ENCODE measurements at places on chromosomes 6 and 20.

DNA sequence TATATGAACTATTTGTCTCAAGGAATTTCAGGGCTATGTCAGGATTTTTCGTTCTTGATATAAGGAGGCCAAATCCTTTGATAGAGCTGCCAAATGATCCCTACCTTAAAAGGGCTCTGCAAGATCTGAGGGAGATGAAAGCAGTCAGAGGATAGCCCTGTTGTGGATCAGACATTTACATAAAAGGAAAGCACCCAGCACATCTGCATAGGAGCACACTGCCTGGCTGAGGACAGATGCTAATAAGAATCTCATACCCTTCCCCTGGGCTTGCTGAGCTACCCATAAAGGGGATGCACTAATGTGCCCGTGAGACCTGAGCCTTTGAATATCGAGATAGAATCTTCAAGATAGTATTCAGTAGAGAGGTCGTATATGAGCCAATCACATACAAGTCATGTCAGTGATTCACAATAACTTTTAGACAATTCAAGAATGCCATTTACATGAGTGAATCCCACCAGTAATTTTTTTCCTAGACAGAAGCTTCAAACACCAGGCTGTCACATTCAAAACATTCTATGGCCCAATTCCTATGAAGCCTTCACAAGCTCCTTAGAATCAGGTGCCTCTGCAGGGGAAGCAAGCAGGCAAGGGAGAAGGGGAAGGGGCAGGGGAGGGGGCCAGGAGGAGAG is 71.1 kb downstream of the STMND1 start:
- no peak overlapping the region for H3K4me3 ChIP-seq
- no peaks in the 10 kb centered on the region for H3K36me3 ChIP-seq
- no peaks in the 10 kb centered on the region for H3K27me3 ChIP-seq

GRCh38 chr6:134147034-134147533 is 94.7 kb upstream of the SLC2A12 start:
- no peak for DNase-seq
- H3K27me3 ChIP-seq, result peaks cover 11% of the 10 kb centered on the region
- no peak overlapping the region for H3K27ac ChIP-seq
- H3K36me3 ChIP-seq, result no peaks in the 10 kb centered on the region
- H3K4me1 ChIP-seq, result peaks cover 2% of the 10 kb centered on the region
- no peak overlapping the region for H3K4me3 ChIP-seq

DNA sequence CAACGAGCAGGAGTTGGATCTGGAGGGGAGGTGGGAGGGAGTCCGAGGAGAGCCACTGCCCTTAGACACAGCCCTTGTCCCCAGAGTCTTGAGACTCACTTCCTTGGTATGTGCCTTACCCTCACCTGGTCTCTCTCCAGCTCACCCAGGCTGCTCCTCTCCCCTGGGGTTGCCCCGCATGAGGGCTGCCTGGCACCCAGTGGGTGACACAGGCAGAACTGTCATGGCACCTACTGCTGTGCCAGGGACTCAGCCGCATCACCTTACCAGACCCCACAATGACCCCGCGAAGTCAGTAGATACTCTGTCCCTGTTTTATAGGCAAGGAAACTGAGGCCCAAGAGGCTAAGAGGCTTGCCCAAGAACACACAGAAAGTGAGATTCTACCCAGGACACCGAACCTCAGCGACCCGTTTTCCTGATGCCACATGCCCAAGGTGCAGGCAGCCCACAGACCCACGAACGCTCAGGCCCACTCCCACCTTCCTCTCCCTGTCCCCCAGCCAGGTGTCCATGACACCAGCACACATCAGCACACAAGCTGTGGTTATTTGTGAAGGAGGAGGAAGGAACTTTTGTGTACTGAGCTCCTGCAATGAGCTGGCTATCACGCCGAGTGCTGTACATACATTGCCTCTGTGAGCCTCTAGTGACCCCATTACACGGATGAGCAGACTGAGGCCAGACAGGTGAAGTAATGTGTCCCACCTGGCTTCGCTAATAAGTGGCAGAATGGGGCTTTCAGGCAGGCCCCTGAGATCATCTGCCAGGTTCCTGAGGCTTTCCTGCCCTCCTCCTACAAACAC is 168.1 kb downstream of the GRM4 start:
- H3K27me3 ChIP-seq, result peaks cover 39% of the 10 kb centered on the region
- no peak overlapping the region for H3K4me3 ChIP-seq
- H3K27ac ChIP-seq, result no peak overlapping the region
- no peaks in the 10 kb centered on the region for H3K36me3 ChIP-seq

- peaks cover 6% of the 10 kb centered on the region for H3K4me1 ChIP-seq
- no peaks in the 10 kb centered on the region for H3K27me3 ChIP-seq
- DNase-seq, result peak; percentile 58
- no peak overlapping the region for H3K4me3 ChIP-seq
- H3K36me3 ChIP-seq, result peaks cover 7% of the 10 kb centered on the region
- no peak overlapping the region for H3K27ac ChIP-seq
These were observed 44.2 kb downstream of the ZNF831 start for GRCh38 chr20:59207742-59208357.

DNA sequence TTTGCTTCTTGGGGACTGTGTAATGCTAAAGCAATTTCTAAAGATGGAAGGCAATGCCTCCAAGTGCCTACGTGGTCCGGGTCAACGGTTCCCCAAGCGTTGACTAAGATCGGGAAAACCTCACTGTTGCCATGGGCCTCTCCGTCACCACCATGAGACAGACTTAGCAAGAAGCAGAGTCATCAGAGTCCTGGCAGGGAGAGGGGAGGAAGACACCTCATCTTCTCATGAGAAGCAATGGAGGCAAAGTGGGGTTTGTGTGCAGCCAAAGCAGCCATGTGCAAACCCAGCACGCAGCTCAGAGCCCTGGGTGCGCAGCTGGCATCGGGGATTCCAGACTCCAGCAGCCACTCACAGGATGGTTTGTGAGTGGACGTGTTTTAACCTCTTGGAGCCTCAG is 111.4 kb downstream of the SYNDIG1 start:
- H3K4me1 ChIP-seq, result no peaks in the 10 kb centered on the region
- no peak overlapping the region for H3K27ac ChIP-seq
- DNase-seq, result no peak
- no peaks in the 10 kb centered on the region for H3K36me3 ChIP-seq
- H3K27me3 ChIP-seq, result no peaks in the 10 kb centered on the region
- no peak overlapping the region for H3K4me3 ChIP-seq

- H3K36me3 ChIP-seq, result peaks cover 1% of the 10 kb centered on the region
- peaks cover 20% of the 10 kb centered on the region for H3K27me3 ChIP-seq
- H3K27ac ChIP-seq, result peak overlapping the region; percentile 76
These were observed 26.5 kb upstream of the BTBD3 start for GRCh38 chr20:11891077-11891775.

DNA sequence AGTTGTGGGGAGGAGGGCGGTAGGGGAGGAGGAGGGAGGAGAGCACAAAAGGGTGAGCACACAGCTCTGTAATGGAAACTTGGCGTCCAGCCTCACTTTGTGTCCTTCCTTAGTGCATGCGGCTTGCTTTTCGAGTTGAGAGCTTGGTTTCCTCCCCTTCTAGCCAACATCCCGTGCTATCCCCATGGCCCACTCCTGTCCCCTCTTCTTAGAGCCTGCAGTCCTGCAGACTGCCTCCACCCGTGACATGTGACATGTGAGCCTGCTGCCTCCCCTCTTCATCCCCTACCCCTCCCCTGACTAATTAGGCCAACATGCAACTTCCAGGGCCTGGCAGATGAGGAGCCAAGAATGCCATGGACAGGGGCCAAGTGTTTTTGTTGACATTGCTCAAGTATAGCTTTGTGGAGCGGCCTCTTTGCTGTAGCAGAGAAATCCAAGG is 63.2 kb downstream of the SLC24A3 start:
- no peak overlapping the region for H3K4me3 ChIP-seq
- H3K36me3 ChIP-seq, result no peaks in the 10 kb centered on the region
- no peak overlapping the region for H3K27ac ChIP-seq
- no peak for DNase-seq
- H3K4me1 ChIP-seq, result no peaks in the 10 kb centered on the region

DNA sequence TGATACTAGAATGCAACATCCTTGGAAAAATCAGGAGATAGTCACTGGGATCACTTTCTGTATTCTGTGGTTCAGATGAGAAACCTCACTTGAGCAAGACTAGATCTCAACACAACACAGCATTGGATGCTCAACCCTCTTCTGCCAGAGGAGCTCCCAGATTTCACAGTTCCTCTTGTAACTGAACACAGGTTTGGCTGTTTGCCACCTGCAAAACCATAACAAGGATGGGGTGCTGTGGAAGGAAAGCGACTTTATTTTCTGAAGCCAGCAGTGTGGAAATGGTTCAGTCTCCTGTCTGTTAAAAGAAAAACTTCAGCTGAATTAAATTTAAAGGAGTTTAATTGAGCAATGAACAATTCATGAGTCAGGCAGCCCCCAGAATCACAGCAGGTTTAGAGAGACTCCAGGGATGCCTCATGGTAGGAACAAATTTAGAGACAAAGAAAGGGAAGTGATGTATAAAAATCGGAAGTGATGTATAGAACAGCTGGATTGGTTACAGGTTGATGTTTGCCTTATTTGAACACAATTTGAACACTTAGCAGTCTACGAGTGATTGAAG is 149.9 kb upstream of the UST start:
- no peak for DNase-seq
- H3K27ac ChIP-seq, result no peak overlapping the region
- no peak overlapping the region for H3K4me3 ChIP-seq
- H3K4me1 ChIP-seq, result no peaks in the 10 kb centered on the region

- no peaks in the 10 kb centered on the region for H3K36me3 ChIP-seq
- no peaks in the 10 kb centered on the region for H3K27me3 ChIP-seq
- H3K27ac ChIP-seq, result peak overlapping the region; percentile 51
- no peak overlapping the region for H3K4me3 ChIP-seq
- no peak for DNase-seq
These were observed 56.0 kb upstream of the SLC22A16 start for GRCh38 chr6:110532431-110532830.

DNA sequence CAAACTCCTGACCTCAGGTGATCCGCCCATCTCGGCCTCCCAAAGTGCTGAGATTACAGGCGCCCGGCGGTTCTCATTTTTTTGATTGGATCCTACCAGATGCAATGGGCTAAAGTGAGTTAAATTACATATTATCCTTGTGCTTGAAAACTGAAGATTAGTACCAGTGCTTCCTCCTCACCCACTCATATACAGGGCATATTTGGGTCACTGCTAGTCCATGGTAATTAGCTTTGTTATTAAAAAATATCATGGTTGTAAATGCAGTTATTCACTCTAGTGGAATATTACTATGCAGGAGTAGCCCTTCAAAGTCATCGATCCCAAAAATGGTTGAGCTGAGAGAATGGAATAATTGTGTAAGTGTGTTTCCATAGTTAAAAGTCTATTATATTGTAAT is 26.5 kb downstream of the ZNF292 start:
- H3K27me3 ChIP-seq, result no peaks in the 10 kb centered on the region
- peaks cover 42% of the 10 kb centered on the region for H3K36me3 ChIP-seq
- no peak overlapping the region for H3K27ac ChIP-seq
- no peak overlapping the region for H3K4me3 ChIP-seq
- peaks cover 39% of the 10 kb centered on the region for H3K4me1 ChIP-seq

DNA sequence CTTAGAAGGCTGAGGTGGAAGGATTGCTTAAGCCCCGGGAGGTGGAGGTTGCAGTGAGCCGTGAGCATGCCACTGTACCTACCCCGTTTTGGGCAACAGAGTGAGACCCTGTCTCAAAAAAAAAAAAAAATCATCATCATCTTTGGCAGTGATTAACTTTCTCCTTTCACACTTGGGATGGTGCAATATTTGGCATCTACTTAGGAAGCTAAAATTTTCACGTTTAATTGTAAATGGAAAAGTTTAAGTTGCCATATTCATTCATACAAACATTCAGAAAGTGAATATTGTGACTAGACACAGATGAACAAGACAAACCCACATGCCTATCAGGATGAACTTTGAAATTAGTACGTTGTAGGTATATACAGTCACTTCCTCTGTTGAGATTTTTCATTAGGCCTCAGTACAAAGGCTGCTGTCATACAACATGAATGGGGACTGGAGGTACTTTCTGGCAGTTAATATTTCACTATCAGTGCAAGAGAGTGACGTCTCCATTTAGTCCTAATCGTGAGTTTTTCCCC is 10.3 kb downstream of the TOP1 start:
- no peaks in the 10 kb centered on the region for H3K27me3 ChIP-seq
- no peak for DNase-seq
- peak overlapping the region; percentile 56 for H3K27ac ChIP-seq
- H3K36me3 ChIP-seq, result peaks cover 39% of the 10 kb centered on the region

DNA sequence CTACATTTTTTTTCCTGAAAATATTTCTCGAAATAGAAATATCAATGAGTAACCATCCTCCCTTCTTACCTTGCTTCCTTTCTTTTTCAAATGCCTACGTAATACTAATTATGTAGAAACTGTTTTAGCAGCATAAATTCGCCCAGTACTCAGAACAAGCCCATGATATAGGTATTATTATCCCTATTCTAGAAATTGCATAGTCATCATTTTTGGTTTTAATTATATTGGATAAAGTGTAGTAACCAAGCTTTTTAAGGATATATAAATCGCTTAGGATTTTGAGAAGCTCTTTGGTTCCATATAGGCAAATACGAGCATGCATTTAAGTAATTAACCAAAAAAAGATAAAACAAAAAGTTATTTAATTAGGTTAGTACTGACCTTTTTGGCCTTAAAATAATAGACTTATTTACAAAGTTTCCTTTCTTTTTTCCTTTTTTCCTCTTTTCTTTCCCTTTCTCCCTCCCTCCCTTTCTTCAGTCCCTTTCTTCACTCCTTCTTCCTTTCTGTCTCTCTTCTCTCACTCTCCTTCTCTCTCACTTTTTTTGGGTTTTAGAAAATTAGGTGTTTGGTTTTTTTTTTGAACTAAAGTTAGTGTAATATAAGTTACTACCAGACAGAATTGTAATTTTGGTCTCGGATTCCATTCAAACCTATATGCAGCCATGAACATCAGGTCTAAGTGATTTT is 457.7 kb downstream of the RFPL4B start:
- no peaks in the 10 kb centered on the region for H3K4me1 ChIP-seq
- H3K27ac ChIP-seq, result no peak overlapping the region
- no peak for DNase-seq
- H3K27me3 ChIP-seq, result no peaks in the 10 kb centered on the region
- H3K36me3 ChIP-seq, result no peaks in the 10 kb centered on the region

GRCh38 chr6:15395087-15395486 is 149.2 kb downstream of the JARID2 start:
- no peaks in the 10 kb centered on the region for H3K27me3 ChIP-seq
- H3K27ac ChIP-seq, result no peak overlapping the region
- no peak overlapping the region for H3K4me3 ChIP-seq
- peak; percentile 17 for DNase-seq
